ENCODE measurements at places on chromosomes 13 and 19.

DNA sequence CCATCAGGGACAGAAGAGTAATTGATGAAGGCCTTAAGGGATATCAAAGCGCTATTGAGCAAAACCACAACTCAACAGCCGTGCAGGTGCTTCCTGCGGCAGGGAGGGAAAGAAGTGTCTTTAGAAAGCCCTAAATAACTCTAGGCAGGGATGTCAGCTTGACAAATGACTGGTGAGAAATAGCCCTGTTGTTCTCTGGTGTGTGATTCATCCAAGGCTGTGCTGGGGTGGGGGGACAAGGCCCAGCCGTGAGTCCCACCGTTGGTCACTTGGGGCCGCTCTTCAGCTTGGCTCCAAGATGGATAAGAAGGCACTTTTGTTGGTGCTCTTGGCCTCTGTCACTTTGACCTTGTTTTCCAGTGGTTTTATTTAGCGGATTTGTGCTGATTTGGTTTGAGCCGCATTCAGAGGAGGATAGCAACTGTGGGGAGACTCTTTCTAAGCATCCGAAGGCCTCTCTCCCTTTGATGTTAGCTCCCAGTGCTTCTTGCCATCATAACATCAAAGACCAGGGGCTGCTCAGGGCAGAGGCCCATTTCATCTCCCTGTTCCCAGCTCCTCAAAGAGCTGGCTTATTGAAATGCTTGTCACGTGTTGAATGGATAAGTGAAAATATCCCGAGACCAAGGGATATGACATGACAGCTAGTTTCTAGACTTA, 130.3 kb upstream of the SERP2 start:
- no peak for DNase-seq

- DNase-seq: no peak
Measured at GRCh38 chr13:50706505-50706904, 137.0 kb downstream of the DLEU7 start.

DNA sequence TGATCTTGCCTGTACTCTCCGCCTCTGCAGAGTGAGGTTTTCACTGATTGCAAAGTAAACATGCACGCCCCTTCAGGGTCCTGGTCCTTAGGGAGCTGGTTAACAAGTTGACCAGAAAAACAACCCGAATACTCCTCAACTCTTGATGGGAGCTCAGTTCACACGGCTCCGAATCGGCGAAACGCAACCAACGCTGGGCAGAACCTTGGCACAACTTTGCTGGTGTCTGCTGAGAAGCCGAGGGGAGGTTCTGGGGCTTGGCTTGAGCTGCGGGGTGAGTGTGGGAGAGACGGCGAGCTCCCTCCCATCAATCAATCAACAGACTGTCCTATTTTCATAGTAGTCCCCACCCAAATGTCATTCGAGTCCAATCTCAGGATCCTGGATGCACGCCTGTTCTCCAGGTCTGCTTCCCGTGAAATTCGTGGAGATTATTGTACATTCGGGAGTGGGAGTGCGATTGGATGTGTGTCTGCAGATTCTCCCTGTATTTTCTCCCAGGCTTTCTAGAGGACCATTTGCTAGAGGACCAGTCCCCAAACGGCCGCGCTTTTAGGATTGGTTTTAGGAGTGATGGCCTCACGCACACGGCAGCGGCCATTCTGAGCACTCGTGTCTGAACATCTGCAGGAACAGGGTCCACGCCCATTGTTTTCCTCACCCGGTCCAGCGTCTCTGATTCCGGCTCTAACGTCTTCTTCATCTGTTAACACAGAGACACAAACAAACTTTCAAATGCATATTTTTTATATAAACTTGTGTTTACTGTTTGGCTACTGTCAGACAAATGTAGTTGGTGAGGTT, 51.6 kb upstream of the F7 start:
- DNase-seq: no peak

- peak; percentile 89 for DNase-seq
Measured at GRCh38 chr19:54231077-54231931, 8.5 kb upstream of the LILRB3 start.

- DNase-seq: no peak
Measured at GRCh38 chr13:86584301-86584700, 785.1 kb upstream of the SLITRK6 start.

DNA sequence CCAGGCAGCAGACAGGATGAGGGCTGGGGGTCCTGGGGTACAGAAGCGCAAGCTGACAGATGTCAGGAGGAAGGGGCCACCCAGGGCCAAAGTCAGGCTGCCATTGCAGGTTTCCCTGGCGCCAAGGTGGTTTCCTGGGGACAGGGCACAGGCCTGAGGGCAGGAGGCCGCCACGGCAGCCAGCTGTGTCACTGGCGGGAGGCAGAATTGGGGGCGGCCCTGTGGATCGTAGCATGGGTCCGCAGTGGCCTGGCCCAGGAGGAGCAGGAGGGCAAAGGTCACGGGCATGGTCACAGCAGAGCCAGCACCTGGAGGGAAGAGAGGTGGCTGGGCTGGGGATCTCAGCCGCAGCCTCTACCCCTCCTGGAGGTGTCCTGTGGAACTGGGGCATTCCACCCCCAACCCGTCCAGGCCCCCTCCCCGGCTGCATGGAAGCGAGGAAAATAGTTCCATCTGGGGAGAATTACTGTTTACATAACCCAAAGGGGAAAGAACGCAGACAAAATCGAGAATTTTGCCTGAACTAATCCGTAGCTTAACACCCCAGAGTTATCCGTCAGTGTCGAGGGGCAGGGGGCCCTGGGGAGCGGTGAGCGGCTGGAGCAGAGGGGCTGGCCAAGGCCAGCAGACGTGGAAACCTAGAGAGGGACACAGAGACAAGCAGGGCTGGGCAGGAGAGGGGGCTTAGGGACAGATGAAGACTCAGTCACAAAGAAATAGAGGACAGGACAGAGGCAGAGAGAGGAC, 1.9 kb downstream of the NTN5 start:
- no peak for DNase-seq

DNA sequence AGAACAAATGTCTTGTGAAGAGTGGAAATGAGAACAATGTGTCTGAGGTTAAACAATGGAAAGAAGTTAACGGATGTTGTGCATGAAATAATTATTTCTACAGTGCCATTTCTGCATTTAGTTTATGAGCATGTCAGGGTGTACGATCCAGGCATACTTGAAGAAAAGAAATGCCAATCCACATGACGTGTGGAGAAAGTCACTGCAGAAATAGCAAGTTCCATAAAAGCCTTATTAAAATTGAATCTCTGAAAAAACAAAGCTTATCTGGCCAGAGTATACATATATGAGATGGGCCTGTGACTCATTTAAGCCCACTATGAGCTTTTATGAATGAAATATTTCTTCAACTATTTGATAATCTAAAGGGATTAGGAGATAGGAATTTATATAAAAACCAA, 426.1 kb downstream of the EFNB2 start:
- no peak for DNase-seq

DNA sequence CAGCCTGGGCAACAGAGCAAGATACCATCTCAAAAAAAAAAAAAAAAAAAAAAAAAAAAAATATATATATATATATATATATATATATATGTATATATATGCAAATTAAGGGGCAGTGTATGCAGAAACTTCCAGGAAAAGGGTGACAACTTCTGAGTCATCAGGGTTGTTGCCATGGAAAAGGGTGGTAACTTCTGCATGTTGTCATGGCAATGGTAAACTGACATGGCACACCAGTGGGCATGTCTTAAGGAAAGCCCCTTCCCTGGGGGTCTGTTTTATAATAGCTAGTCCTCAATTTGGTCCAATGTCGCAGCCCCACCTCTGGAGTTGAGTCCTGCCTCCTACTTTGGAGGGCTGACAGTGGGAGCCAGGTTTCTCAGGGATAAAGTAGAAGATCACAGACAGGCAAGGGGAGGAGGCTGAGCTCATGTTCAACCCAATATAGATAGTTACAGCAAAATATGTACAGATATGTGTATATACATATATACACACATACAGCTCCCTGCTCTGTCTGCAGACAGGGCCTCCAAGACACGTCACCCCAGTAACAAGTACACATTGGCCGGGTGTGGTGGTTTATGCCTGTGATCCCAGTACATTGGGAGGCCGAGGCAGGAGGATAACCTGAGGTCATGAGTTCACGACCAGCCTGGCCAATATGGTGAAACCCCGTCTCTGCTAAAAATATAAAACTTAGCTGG, 7.2 kb upstream of the FCHO1 start:
- no peak for DNase-seq

- DNase-seq: peak; percentile 49
Measured at GRCh38 chr13:26011996-26012821, 39.6 kb downstream of the SHISA2 start.

DNA sequence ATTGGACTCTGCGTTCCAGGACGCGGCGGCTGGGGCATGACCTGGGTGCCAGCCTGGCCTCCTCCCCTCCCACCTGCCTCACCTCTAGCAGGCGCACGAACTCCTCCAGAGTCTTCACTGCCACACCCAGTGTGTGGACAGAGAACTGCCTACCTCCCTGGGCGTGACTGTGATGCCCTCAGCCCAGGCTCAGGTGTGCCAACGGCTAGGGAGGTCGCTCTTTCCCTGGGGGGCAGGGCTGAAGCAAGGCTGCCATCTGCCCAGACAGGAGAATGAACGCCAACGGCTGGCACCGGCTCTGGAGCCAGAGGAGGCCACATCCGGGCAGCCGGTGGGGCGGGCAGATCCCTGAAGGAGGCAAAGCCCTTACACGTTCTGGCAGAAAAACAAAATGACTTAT, 11.3 kb downstream of the NANOS3 start:
- DNase-seq: no peak

- no peak for DNase-seq
Measured at GRCh38 chr13:36806102-36806501, 12.9 kb upstream of the RFXAP start.

- DNase-seq: no peak
Measured at GRCh38 chr13:68199271-68199670, 969.1 kb upstream of the PCDH9 start.

DNA sequence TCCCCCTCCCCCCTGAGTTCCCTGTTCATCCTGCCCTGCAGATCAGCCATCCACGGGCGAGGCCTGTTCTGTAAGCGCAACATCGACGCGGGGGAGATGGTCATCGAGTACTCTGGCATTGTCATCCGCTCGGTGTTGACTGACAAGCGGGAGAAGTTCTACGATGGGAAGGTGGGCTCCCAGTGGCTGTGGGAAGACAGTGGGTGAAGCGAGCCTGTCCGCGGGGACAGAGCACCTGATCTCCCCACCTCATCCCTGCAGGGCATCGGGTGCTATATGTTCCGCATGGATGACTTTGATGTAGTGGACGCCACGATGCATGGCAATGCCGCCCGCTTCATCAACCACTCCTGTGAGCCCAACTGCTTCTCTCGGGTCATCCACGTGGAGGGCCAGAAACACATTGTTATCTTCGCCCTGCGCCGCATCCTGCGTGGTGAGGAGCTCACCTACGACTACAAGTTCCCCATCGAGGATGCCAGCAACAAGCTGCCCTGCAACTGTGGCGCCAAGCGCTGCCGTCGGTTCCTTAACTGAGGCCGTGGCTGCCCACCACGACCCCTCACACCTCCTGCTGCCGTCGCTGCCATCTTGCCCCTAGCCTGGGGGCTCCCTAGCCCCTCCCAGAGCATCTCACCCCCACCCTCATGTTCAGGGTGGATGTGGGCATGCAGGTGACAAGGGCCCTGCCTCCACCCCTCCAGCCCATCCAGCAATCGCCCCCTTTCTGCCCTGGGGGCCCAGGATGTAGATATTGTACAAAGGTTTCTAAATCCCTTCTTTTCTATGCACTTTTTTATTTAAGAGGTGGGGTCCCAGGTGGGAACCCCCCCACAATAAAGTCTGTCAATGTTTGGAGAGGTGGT, 4.0 kb downstream of the IGFLR1 start:
- no peak for DNase-seq

DNA sequence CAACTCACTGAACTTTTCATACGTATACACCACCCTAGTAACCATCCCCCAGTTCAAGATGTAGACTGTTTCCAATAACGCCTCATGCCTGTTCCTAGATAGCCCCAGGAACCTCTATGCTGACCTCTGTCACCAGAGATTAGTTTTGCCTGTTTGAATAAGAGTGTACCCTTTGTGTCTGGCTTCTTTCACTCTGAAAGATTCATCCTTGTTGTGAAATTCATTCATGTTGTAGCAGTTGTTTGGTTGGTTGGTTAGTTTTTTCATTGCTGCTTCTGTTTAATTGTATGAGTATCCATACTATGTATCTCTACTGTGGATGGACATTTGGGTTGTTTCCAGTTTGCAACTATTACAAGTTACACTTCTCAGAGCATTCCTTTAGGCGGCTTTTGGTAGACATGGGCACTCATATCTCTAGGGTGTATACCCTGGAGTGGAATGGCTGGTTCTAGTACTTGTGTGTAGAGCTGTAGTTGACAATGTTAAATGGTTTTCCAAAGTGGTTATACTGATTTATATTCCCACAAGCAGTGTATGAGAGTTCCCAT, 1.6 kb downstream of the RNASEH2B start:
- no peak for DNase-seq

DNA sequence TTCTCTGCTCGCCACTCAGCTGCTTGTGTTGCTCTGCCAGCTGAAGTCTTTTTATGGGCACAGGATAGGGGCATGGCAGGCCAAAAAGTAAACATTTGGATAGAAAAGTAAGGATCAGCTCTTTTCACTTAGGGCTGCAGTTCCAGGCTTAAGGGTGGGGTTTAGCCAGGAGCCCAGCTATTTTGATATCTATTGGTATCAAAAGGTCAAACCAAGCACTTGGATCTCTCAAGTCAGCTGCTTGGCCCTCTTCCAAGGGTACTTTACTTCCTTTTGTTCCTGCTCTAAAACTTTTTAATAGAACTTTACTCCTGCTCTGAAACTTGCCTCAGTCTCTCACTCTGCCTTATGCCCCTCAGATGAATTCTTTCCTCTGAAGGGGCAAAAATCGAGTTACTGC, 55.7 kb upstream of the ABCC4 start:
- no peak for DNase-seq

- DNase-seq: no peak
Measured at GRCh38 chr13:108263621-108264355, 5.7 kb upstream of the TNFSF13B start.

DNA sequence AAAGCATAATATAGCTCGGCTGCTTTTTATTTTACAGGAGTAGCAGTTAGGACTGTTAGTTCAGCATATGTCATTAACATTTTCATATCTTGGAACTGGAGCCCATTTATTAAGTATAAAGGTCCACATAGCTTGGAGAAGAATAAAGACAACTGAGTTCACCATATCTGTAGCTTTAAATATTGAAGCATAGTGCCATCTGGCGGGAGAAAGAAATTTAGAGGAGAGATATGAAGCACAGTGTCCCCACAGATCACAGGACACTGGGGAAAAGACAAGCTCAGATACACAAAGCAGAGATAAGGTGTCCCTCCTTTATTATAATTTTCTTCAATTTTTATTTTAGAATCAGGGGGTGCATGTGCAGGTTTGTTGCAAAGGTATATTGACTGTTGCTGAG, 104.7 kb upstream of the FREM2 start:
- peak; percentile 31 for DNase-seq
